ENCODE measurements at places on chromosomes 12 and 14.

DNA sequence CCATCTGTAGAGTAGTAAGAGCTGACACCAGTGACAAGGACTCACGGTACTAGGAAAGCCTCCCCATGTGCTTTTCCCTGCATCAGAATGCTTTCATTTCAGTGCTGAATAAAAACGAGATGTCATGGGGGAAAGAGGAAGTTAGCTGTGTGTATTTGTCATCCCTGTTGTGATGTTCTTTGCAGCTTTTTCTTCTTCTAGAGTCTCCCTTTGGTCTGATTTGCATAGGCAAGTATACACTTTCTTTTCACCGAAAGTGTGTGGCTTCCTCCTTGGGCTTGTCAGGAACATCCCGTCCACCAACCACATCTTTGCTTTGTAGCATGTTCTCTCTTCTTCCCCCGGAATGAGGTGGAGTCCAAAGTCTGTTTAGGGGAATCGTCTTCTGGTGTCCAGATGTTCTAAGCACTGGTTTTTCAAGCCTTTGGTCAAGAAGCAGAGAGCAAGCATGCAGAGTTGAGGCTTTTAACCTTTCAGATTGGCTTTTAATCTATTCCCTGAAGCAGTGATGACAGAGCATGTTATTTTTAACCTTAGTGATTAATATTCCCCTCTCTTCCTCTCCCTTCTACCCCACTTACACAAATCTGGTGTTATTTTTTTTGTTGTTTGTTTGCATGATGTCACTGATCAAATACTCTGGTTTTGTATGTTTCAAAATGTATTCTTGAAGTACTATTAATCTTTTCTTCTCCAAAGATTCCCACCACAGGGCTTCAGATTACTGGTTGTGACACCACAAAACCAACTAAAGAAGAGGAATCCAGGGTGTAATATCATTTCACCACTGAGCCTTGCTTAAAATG is 163.4 kb downstream of the SAMD4A start:
- DNase-seq, result no peak

DNA sequence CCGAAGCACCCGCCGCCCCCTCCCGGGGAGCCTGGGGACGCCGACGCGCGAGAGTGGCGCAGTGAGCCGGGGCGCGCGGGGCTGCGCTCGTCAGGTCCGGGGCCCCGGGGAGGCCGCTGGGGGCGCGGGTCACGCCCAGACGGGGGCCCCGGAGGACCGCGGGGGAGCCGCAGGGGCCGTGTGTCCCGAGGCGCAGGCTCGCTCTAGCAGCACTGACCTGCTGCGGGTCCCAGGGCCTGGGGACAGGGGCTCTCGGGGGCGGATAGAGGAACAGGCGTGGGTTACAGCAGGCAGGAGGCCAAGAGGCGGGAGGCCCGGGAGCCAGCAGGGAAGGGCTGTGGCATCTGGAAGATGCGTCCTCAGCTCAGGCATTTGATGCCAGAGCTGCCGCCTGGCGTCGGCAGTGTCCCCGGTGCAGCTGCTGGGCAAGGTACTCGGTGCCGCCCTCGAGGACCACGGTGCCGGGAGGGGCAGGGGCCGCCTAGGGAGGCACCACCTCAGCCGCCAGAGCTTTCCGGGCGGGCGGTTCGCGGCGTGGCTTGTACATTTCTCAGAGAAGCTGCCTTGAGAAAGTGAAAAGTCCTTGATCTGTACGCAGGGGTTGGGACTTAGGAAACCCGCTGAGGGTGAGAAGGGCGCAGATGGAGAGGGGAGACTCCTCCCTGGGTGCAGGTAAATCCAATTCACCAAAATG is 1.2 kb downstream of the WNT5B start:
- DNase-seq, result peak; percentile 73

GRCh38 chr14:76056128-76056527 is 70.6 kb downstream of the IFT43 start:
- DNase-seq, result no peak

GRCh38 chr12:17588968-17589367 is 501.0 kb downstream of the RERGL start:
- no peak for DNase-seq

- DNase-seq, result no peak
Measured at GRCh38 chr14:104461676-104462449, 117.7 kb upstream of the C14orf180 start.

DNA sequence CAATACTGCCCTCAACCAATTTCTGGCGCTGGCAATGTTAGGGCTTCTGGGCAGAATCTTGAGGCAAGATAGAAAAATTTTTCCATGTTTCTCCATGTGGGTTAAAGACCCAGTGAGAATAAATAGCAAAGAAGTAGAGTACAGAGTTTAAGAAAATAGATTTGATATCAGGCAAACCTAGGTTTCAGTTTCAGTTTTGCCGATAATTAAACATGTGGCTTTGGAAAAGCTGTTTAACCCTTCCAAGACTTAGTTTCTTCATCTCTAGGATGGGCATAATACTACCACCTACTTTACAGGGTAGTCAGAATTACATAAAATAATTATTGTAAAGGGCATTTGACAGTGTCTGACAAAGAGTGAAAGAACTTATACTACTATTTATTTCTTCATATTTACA is 360.4 kb downstream of the PCNX1 start:
- no peak for DNase-seq

DNA sequence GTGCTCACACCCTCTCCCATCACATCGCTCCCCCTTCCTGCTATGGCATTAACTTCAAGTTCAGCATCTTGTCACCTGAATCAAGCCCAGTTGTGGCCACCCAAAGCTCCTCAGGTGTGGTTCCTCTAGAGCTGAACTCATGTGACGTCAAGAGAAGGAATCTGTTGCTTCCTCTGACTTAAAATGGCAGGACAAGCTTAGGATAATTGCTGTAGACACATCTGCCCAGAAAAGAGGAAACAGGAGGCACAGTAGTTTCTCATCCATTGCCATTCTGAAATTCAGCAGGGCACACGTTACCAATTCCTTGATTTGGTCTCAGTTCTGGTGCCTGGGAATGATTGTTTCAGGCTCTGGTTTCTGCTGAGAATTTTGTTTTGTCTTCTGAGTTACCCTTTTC is 52.1 kb downstream of the RCOR1 start:
- DNase-seq, result no peak

DNA sequence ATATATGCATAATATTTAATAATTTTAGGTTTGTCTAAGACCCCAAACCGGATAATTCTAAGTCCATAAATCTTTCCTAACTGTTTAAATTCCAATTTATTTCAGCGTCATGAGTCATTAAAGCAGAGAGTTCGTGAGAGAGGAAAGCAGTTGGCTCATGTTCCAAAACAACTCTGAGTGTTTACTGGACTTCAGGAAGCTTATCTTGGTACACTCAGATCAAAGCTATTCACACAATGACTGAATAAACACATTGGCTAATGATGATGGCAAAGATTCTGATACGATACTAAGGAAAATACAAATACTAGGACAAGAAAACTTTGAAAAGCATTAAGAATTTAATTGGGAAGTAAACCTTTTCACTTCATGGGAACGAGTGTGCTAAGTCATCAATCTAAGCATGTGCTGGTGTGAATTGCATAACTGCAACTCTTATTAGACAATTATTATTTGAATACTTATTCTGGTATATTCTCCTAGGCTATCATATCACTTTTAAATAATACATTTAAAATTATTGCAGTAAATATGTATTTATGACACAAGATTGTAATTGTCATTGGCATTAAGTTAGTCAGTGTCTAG is 34.8 kb upstream of the CLEC14A start:
- DNase-seq, result no peak

DNA sequence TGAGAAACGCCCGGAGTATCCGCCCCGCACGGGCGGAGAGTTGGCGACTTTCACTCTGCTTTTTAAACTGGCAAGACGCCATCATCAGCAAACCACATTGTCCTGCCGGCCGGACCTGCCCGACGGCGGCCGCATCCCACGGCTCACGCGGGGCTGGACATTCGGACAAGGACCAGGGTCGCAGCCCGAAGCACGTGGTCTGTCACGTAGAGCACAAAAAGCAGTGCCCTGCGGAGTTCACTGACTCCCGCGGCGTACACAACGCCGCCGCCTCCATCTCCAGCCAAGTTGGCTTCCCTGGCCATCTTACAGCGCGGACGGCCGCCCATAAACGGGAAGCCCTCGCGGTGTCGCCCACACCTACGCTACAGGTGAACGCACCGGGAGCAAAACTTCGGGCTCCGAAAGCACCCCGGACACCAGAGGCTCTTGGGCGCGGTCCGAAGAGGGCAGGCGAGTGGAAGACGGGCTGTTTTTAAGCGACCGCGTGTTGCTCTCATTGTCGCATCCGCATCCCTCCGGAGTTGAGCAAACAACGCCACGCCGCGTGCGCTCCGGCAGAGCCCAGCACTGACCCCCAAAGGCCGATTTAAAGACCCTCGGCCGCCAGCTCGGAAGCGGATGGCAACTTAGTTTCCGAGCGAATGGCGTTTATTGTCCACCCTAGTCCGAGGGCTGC is 966 bp downstream of the SINHCAF start:
- peak; percentile 79 for DNase-seq

GRCh38 chr12:28539691-28540323 is 349.6 kb downstream of the CCDC91 start:
- no peak for DNase-seq

- no peak for DNase-seq
Measured at GRCh38 chr12:102745971-102746600, 171.0 kb downstream of the PAH start.

DNA sequence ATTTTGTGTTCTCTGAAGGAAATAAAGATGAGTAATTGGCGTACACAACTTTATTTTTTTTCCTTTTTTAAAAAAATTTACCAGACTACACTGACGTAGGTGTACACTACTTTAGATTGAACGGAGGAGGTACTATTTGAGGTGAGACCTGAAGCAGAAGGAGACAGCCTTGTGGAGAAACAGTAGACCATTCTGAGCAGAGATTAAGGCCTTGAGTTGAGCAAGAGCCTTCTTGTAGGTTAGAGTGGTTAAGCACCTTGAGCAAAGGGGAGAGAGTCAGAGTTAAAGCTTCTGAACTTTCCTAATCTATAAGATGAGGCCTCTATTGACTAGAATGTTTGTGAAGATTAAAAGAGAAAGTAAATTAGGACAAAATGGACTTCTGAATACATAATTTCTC is 2.5 kb downstream of the LEMD3 start:
- no peak for DNase-seq

DNA sequence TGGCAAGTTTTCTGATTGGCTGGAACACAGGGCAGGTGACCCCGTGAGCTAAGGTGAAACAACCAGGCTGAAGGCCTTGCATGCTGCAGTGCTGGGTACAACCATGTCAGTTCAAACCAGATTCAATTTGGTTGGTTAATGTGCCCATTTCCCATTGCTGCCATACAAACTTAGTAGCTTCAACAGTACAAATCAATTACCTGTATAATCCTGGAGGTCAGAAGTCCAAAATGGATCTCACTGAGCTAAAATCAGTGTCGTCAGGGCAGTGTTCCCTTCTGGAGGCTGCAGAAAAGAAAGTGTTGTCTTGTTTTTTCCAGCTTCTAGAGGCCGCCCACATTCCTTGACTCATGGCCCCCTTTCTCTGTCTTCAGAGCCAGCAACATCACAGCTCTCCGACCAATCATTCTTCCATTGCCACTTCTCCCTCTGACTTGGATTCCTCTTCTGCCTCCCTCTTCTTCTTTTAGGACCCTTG is 221.7 kb downstream of the ZFP36L1 start:
- DNase-seq, result no peak

GRCh38 chr14:90288651-90289355 is 32.5 kb downstream of the PSMC1 start:
- no peak for DNase-seq

DNA sequence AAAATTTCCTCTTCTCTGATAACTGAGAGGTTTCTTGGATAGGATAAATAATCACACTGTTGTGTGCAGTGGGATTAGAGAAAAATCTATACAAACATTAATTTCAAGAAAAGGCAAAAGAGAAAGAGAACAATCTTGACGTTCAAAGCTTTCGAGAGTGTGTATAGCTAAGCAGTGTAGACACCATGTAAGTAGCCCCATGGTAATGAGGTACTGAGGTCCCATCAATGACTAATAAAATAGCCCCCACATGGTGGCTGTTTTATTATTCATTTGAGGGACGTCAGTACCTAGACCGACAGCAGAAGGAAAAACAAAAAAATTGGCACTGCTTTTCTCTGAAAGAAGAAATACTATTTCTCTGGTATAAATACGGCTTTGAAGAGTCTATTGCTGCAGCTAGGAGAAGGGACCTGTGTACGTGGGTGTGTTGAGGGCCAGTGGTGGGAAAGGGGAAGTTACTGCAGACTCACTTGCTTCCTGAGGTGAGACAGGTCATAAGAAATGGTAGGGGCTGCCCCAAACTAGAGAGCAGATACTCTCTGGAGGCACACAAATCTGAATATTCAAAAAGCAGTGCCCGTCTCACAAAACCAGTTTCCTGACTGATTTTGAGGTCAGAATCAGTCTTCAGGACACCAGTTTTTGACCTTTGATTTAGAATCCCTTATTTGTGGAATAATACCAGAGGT is 339.8 kb downstream of the EMP1 start:
- DNase-seq, result no peak

- no peak for DNase-seq
Measured at GRCh38 chr14:97428808-97429440, 631.7 kb downstream of the VRK1 start.

DNA sequence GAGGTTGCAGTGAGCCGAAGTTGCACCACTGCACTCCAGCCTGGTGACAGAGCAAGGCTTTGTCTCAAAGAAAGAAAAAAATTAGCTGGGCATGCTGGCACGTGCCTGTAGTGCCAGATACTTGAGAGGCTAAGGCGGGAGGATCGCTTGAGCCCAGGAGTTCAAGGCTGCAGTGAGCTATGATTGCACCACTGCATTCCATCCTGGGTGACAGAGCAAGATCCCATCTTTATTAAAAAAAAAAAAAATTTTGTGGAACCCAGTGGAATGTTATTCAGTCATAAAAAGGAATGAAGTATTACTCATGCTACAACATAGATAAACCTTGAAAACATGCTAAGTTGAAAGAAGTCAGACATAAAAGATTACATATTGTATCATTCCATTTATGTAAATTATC is 8.3 kb upstream of the ERBB3 start:
- DNase-seq, result no peak

GRCh38 chr12:11321980-11322379 is 11.7 kb upstream of the PRB4 start:
- DNase-seq, result no peak

DNA sequence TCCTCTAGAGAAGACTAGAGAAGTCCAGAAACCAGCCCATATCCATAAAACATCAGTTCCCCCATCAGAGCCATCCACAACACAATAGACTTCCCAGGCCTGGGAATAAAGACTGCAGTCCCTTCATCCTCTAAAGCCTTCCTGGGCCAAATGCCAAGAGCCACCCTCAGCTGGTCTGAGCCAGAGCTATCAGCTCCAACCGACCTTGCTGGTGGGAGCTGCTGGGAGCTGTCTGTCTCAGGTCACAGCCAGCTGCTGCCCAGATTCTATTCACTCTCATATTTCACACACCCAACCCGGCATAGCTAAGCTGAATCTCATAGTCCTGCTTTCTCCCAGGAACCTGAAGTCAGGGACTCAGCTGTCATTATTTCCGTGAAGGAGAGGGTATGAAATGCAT is 10.9 kb upstream of the TFCP2 start:
- peak; percentile 58 for DNase-seq

DNA sequence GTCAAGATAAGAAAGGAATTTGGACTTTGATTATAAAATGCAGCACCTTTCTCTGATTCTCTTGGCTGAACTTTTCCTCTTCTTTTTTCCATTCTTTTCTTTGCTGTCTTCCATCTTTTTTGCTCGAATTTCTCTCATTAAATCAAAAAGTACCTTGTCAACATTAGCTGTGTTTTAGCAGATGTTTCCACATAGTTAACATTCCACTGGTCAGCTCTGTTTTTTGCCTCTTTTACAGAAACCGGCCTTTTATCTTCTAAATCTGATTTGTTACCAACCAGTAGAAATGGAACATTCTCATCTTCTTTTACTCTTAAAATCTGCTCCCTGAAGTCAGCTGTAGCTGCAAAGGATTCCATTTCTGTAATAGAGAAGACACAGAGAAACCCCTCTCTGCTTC is 71.1 kb upstream of the SYT1 start:
- DNase-seq, result no peak

All from right forelimb (tissue), 1 donor.